ENCODE measurements at places on chromosomes 5 and 9.

- no peak for DNase-seq
Measured at GRCh38 chr5:10946050-10946449, 185.0 kb upstream of the DAP start.

GRCh38 chr5:142421228-142421617 is 96.4 kb upstream of the SPRY4 start:
- no peak for DNase-seq

GRCh38 chr5:89421035-89421434 is 538.1 kb upstream of the MEF2C start:
- DNase-seq, result no peak

DNA sequence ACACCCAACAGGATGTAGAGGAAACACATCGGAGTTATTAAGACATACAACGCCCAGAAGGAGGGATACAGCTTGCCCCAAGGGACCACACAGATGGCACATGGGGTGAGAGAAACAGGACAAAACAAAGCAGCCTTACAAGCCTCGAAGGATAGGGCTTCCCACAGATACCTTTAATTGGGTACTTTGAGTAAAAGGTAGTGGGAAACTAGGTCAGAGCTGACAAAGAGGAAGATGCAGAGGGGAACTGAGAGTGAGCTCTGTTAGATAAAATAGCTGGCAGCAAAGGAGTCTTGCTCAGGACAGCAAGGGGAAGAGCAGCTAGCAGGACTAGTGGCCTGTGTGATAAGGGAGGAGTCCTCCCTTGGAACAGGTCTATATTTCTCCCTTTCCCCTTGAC is 48.2 kb downstream of the OTP start:
- DNase-seq, result no peak

- DNase-seq, result no peak
Measured at GRCh38 chr5:93349613-93350012, 231.4 kb downstream of the NR2F1-AS1 start.

- no peak for DNase-seq
Measured at GRCh38 chr9:5982317-5982716, 33.1 kb downstream of the RANBP6 start.

DNA sequence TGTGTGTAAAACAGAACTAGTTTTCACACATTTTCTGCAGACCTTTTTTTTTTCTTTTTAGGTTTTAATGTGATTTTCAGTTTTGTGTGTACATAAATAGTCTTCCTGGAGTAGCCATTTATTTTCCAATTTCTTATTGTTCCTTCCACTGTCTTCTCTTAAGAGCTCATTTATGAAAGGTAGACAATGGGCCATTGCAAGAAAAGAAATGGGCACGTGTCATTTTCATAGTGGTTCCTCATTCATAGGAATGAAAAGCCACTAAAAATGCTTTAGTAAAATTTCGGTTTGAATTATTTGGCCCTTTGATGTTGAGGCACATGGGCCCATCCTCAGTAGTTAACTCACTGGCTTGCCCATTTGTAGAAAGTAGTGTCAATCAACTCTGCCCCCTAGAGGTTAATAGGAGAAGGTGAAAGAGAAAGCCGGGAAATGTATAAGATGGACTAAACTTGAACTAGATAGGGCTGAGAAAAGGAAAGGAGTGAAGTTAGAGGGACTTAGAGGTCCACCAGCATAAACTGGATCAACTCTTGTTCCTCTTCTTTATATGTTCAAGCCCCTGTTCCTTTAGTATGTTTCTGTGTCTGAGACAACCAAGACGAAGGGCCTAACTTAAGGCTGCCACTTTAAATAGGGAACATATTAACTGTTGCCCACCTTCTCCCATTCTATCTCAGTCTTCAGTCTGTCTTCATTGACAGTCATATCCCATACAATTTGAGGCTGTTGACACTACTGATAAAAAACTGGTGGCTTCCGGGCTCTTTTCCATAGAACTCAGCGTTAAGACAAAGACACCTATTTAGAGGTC is 72.6 kb downstream of the SMARCA2 start:
- DNase-seq, result peak; percentile 79

DNA sequence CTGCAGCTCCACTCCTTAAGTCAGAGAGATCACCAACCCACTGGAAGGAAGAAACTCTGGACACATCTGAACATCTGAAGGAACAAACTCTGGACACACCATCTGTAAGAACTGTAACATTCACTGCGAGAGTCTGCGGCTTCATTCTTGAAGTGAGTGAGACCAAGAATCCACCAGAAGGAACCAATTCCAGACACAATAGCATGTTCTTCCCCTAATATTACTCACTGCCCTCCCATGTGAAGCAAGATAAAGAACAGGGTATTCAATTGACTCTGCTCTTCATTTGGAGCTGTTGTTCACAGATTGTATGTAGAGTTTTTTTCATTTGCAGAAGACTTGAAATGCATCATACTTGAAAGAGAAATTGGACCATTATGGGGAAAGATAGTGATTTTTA is 10.8 kb downstream of the SAXO1 start:
- DNase-seq, result no peak

GRCh38 chr5:176630681-176631222 is 277 bp downstream of the EIF4E1B start:
- no peak for DNase-seq

DNA sequence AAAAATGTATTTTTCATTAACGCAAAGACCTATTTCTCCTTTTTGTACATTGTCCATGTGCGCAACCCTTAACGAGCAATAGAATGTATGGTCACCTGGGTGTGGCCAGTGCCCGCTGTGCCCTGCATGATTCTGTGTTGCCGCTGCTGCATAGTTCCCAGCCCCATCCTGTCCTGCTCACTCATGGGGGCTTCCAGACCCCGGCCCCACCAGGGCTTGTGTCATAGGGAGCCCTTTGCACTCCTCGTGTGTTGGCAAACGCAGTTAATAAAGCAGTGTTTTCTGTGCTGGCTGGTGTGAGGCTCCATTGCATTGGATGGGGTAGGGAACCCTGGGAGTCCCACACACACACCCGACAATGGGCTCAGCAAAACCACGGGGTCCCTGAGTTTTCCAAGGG is 49.7 kb downstream of the SAR1B start:
- no peak for DNase-seq

GRCh38 chr5:139725073-139725830 is 70.4 kb upstream of the PSD2 start:
- no peak for DNase-seq

GRCh38 chr9:73565833-73566465 is 414.3 kb downstream of the ANXA1 start:
- no peak for DNase-seq

DNA sequence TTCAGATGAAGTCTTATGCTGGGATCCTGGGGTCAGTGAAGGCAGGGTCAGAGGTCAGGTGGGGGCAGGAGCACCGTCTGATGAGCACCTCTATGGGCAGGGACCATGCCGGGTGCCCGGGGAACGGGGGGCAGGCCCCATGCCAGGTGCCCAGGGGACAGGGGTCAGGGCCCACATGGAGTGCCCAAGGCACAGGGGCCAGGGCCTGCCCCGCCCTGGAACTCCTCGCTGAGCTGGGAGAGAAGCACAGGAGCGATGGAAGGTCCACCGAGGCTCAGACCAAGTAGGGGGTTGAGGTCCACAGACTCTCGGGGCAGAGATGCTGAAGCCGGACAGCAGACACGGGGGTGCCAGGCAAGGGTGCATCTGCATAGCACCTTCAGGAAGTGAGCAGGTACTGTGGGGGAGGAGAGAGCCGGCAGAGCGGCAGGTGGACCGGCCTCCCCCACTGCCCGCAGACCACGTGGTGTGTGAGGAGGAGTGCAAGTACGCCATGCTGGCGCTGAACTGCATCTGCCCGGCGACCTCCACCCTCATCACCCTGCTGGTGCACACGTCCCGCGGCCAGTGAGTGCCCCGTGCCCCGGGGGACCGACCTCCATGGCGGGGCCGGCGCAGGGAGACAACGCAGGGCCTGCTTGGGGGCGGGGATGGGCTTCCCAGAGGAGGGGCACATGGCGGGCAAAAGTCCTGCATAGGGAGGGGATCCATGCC is 67.7 kb downstream of the KCNT1 start:
- DNase-seq, result no peak

- no peak for DNase-seq
Measured at GRCh38 chr5:78997090-78997489, 12.0 kb upstream of the ARSB start.

DNA sequence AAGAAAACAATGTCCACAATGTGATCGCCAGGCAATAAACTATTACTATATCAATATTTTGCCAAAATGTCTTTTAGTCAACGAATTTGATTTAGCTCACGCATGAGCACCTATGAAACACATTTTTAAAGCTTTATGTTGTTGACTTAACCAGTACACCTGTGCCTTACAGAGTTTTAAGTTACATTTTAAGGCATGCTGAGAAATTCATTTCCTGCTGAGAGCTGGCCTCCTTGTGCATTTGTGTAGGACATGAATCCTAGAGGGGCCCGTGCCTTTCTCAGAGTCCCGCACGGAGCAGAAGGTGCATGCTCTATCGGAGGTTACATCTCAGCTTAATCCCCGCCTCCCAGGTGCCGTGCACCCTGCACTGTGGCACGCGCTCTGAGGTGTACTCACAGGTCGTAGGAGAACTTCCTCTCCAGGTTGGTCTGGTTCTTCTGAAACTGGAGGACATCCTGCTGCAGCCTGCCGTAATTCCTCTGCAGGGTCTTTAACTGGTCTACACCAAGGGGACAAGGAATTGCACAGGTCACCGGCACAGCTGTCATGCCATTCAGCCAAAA is 53.2 kb downstream of the GOLM1 start:
- no peak for DNase-seq

- DNase-seq, result no peak
Measured at GRCh38 chr9:9319007-9319406, 1293.8 kb downstream of the PTPRD start.

DNA sequence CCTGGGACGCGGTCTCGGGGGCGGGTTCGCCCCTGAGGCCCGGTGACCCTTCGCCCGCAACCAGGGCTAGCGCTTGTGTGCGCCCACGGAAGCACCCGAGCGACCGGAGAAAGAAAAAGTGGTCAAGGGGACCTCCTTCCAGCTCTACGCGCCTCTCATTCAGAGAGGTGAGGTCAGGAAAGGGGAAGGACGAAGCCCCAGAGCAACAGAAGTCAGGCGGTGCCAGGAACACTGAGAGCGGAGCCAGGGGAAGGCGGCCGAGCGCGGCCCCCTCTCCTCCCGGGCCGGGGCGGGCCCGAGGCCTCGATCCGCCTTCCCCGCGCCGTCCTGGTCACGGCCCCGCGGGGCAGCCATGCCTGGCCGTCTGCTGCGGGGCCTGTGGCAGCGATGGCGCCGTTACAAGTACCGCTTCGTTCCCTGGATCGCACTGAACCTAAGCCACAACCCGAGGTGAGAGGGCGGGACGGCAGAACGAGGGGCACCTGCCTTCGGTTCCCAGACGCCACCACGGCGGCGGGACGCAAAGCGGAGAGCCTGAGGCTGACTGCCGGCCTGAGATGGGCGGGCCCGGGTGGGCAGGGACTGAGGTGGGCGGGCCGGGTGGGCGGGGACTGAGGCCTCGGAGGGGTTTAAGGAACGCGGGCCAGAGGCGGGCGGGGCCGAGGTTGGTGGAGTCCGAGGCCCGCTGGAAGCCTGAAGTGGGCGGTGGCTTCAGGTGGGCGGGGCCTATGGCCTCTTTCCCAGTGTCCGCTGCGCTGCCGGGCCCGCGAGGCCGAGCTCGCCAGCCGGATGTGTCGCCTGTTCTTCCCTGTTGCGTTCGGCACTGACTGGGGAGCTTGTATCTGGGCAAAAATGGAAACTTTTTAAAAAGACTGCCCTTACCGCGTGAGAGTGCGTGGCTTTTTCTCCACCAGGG is at the start of gene SETD9:
SETD9 (plus strand) TSS at position 303 of the 916 bp plus-strand sequence; CDS start at position 353, 50 bp downstream.
- DNase-seq, result peak; percentile 98

DNA sequence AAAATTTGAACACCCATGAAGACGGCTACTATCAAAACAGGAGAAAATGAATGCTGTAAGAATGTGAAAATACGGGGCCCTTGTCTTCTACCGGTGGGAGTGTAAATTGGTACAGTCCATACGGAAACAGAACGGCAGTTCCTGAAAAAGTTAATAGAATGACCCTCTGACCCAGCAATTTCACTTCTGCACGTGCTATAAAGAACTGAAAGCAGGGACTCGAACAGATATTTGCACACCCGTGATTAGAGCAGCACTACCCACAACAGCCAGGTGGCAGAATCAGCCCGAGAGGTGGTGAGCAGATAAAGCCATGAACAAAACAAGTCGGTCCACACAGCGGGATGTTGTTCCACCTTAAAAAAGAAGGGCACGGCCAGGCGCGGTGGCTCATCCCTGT is 22.6 kb upstream of the SLC12A7 start:
- peak; percentile 32 for DNase-seq

GRCh38 chr5:135593886-135594285 is 15.1 kb upstream of the CXCL14 start:
- no peak for DNase-seq

GRCh38 chr5:61232490-61233050 is 70.3 kb upstream of the SMIM15 start:
- no peak for DNase-seq

- no peak for DNase-seq
Measured at GRCh38 chr5:125750861-125751186, 672.4 kb upstream of the GRAMD2B start.

GRCh38 chr5:142542078-142542477 is 143.8 kb downstream of the FGF1 start:
- no peak for DNase-seq

DNA sequence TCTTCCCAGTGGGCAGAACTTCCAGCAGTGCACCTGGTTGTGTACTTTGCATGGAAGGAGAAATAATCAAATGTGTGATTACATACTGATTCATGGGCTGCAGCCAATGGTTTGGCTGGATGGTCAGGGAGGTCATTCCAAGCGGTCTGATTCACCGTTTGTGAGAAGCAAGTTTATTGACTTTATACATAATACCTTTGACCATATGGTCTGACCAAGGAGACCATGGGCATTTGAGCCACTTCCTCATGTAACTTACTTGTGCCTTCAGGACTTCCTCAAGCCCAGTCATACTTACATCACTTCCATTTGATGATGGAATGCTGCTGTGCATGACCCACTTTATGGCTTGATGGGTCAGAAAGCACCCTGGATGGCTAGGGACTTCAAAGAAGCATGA is 41.1 kb downstream of the DAP start:
- DNase-seq, result no peak

DNA sequence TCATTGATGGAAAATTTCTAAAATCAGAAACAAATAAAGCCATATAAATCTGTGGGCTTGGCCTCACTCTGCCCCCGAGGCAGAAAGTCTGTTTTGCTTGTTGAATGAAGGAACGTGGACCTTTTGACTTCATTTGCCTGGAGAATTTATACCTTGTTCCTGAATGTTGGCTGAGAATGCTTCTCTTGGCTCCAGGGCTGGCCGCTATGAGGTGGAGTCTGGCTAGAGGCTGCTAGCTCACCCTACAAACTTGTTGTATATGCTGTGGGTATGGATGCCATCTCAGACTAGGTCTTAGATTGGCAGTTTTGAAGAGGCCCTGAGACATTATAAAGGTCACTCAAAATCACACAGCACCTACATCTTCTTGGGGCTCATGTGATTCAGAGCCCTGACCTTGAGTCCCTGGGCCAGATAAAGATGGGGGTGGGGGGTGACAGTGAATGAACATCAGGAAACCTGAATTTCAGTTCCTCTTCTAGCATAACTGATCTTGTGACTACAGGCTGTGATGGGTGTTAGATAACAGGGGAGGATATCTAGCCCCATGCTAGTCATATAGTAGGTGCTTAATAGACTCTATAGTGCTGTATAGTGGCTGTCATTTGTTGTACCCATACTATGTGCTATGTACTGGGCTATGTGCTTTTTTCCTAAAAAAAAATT is 2.8 kb downstream of the GM2A start:
- DNase-seq, result peak; percentile 57

GRCh38 chr9:129173296-129174101 is 4.6 kb downstream of the IER5L start:
- DNase-seq, result no peak

GRCh38 chr5:156094001-156094400 is 233.0 kb upstream of the SGCD start:
- DNase-seq, result no peak

GRCh38 chr5:124052201-124052600 is 540.2 kb downstream of the CSNK1G3 start:
- DNase-seq, result no peak
